ENCODE measurements at places on chromosomes 3 and 15. TPM values are rescaled to one million over a fixed set of nuclear protein-coding genes. Genes with fewer than 3 reads are reported as not detected.

GRCh38 chr3:150240891-150241290 lies 167.2 kb upstream of the TSC22D2 start:
- no peak for DNase-seq

GRCh38 chr3:98594628-98595324 lies 1.4 kb upstream of the CPOX start:
- no peak for DNase-seq

DNA sequence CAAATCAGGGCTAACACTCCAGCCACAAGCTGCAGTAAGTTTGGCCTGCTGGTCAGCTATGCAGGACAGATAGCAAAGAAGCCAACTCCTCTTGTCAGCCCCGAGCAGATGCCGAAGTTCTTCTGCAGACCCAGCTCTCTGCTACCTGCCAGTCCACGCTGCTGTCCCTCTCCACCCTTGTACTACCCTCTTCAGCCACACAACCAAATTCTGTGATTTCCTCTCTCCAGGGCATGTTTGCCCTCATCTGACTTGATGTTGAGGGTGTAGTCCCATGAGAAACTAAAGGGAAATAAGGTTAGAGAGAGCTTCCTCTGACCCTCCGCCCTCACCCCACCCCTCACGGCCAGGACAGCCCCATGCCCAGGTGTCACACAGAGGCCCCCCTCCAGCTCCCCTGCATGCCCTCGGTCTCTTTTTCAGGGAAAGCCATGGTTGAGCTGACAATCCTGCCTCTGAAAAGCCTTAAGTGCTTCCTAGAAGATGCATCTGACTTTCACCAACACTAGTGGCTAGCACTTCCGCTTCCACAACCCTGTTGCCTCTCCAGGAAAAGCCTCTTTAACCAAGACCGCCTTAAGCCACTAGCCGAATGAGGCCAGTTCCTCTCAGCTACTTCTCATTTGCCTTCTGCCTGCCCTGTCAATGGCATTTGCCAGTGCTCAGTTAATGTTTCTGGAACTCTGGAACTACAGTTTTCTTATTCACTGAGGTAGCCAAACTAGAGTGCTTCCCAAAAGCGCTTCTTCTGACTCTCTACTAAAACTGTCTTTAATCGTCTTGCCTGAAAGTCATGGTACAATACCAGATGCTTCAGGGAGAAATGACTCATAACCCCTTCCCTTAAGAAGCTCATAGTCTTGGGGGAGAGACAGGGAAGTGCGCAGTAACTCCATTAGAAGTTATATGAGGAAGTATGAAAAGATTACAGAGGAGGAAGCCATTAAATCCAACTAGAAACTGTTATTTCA lies 300.4 kb upstream of the STT3B start:
- DNase-seq, result no peak

- DNase-seq, result no peak
These were observed 490.2 kb downstream of the IGSF11 start for GRCh38 chr3:118544458-118544857.

GRCh38 chr15:48785195-48785594 lies 25.7 kb downstream of the CEP152 start:
- DNase-seq, result no peak

DNA sequence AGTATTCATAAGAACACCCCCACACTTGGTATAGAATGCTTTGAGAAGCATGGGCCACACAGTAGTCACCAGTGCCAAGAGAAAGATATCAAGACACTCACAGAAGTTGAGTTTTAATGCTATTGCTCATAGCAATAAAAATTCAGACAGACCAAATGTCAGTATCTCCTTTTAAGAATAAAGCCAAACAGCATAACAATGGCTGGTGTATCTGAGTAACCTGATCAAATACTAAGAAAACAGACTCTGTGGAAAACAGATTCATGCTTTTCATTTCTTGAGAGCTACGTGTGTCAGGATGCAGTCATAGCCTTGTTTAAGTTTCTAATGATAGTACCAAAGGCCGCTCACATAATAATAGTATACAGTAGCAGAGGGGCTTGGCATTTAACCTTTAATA lies 778.5 kb downstream of the MECOM start:
- peak; percentile 7 for DNase-seq

DNA sequence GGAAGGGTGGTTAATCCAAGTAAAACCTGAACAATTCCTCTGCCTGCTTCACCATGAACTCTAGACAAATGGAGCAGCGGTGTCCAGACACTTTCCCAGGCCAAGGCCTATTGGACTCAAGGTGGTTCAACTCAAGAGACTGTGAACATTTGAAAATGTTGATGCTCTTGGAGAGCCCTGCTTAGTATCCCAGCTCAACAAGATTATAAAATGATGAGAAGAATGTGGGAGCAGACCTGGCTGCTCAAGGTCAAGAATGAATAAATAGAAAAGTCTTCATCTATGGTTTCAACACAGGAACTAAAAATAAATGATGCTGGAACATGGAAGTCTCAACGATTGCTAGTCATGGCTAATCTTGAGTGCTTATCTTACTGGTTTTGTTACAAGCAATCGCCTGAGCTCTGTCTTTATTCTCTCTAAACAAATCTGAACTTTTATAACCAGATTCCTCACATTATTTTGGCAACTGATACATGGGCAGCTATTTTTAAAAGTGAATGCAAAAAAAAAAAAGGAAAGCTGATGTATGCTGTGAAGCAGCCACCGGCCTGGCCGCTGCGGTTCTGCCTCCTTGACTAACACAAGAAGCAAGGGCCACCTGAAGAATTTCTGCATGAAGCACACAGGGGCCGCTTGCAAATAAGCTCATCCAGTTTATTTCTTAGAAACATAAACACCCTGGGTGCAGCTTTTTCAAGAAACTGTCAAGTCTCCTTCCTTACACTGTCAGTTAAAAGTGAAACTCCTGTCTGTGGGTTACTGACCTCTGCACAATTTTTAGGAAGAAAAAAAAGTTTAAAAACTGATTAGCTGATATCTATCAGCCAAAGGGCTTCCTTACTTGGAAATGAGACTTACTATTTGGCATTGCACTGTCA lies 120.1 kb upstream of the ARHGEF3 start:
- peak; percentile 97 for DNase-seq

DNA sequence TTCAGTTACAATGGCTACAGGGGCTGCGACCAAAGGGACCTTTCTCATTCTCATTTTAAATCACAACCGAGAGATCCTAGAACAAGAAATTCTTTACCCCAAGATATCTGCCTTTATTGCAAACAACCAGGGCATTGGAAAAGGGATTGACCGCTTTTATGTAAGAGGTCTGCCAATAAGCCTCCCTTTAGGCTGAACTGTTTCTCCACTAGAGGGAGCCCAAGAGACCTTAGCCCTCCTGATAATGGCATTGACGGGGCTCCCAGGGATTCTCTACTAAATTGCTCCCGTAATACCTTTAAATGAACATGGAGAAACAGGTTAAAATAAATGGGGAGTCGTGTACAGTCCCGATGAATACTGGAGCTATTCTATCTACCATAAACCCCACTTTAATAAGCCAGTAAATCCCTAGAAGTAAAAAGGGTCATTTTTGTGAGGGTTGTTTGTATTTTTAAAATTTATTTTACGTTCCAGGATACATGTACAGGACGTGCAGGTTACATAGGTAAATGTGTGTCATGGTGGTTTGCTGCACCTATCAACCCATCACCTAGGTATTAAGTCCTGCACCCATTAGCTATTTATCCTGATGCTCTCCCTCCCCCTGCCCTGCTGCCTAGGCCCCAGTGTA lies 7.5 kb upstream of the IGSF10 start:
- DNase-seq, result peak; percentile 69

DNA sequence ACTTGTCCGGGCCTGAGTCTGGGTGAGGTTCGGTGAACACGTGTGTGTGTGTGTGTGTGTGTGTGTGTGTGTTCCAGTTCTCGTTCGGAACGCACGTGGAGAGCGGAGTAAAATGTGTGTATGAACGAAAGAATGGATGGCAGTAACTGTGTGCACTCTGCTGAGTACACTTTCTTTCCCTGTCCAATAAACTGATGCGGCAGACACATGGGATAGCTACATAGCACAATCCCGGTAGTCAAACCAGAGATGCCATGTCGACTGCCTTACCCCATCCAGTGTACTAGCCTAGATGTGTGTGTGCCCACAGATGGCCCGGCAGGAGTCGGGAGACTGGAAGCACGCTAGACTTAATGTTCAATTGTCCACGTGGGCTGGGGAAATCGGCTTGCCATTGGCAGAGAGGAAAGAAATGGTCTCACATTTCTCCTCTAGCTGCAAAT lies 507 bp upstream of the GOLIM4 start:
- DNase-seq, result peak; percentile 90

GRCh38 chr3:52039846-52040245 lies 16.5 kb downstream of the DUSP7 start:
- no peak for DNase-seq

DNA sequence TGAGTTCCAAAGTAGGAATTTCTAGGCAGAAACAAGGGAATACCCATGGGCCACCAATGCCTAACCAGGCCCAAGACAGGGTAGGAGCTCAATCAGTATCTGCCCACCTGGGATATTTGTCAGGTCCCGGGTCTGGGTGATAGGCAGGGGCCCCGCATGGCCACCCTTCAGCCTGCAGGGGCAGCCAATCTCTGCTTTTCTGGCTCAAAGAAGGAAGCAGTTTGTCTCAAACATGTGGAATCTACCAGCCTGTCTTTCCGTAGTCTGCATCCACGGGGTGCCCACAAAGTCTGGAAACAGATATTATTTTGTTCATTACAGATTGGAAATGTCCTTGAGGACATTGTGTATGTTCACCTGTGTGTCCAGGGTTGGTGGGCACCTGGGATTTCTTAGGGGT lies 56.2 kb downstream of the CEMIP start:
- DNase-seq, result no peak

- no peak for DNase-seq
These were observed 164.7 kb upstream of the NR2F2 start for GRCh38 chr15:96165775-96166174.

- DNase-seq, result no peak
These were observed 163.3 kb downstream of the SPATA16 start for GRCh38 chr3:172977696-172978095.

DNA sequence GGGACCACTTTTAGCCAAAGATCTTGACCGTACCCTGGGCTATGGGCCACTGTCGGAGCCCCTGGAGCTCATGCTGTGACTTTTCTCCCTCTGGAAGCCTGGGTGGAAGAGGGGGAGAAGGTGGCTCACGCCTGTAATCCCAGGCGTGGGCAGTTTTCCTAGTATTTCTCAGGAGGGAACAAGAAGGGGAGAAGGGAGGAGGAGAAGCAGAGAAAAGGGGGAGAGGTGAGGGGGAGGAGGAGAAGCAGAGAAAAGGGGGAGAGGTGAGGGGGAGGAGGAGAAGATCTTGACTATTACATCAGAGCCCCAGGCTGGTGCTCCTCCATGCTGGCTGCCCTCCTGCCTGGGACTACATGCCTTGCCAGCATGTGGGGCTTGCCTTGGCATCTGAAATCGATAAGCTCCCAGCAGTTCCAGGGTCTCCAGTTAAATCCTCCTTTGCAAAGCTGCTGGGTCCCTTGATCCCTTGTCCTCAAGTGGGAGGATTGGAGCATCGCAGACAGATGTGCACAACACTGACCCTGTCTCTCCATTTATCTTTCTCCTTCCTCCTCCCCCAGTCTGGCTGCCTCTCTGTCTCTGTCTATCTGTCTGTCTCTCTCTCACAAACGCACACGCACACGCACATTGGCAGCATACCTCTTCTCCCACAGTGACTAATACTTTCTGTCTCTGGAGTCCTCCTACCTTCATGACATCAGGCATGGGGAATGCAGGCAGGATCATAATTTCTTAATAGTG lies 41.6 kb downstream of the MRAS start:
- peak; percentile 80 for DNase-seq

GRCh38 chr15:88995449-88995848 lies 82.3 kb upstream of the MFGE8 start:
- no peak for DNase-seq

DNA sequence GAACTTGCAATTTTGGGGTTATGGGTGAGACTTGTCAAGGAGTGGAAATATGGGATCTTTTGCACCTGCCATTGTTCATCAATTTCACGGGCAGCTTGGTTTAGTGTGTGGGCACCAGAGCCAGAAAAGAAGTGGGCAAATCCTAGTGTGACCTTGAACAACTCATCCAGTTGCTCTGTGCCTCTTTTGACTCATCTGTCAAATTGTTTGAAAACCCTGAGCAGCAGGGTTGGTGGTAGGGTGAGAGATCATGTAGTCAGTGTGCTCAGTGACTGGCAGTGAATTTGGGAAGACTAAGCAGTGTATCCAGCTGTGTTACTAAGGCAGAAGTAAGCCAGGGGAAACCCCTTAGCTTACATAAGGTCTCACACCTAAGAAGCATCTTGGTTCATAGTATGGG lies 293.0 kb upstream of the TRIM42 start:
- no peak for DNase-seq

- DNase-seq, result no peak
These were observed 162.1 kb upstream of the LRIG1 start for GRCh38 chr3:66662894-66663293.

DNA sequence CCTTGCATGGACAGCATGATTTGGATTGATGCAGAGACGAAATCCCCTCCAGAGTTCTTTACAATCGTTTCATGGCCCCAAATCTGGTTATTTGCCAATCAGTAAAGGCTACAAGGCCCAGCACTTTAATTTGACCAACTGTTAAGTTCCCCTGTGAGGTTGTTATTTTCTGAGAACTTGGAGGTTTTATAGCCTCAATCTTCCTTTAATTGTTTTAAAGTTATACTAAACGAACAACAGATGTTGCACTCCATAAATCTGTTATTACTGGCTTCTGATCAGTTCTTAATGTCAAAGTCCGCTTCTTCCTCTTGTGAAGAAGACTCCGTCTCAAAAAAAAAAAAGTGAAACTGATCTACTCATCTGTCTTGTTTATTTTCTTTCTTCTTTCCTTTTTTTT lies 30.8 kb downstream of the LARP6 start:
- peak; percentile 20 for DNase-seq

DNA sequence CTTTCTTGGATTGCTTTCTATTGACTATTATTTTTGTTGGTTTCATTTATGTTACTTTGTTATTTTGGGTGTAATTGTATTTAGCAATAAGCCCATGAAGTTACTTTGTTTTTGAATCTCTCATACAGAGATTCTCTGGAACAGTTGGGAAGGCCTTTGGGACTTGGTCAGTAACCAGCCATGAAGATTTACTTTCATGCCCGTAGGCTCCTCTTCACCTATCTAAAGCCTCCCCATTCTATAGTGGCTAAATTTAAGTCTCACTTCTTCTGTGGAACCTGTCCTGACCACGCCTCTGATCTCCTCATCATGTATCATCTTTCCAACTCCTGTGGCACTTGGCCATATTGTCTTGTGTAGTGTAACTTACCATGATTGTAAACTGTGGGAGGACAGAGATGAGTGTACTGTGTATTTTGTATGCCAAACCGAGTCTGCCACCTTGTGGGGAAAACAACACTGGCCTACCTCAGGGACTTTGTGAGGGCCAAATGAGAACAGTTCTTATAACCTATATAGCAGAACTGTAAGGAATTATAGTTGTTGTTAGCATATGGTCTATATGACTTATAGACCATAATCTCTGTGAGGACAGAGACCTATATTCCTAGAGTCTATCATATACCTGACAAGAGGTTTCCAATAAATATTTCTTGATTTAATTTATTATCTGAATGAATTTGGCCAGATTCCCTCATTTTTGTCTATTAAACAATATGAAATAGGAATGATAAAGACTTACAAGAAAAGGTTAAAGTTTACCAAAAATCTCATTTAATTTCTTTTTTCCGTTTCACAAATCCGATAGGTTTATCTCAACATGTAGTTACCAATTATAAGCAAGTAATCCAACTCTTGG lies 75.0 kb downstream of the STARD9 start:
- DNase-seq, result peak; percentile 87

SPCS1 gene
- total RNA-seq, result 77.0 TPM

IL12A gene
- 0.64 TPM for total RNA-seq

CHAC1 gene
- 62.2 TPM for total RNA-seq

C3orf20 gene
- not detected for total RNA-seq

TGFBR2 gene
- 37.1 TPM for total RNA-seq

SERINC4 gene
- total RNA-seq, result under 0.01 TPM

SH3BP5 gene
- 10.3 TPM for total RNA-seq

FAM174B gene
- 0.97 TPM for total RNA-seq

SCG5 gene
- total RNA-seq, result 17.7 TPM
